ENCODE measurements at places on chromosomes 3 and 15.

- DNase-seq, result no peak
Measured at GRCh38 chr3:54827776-54828175, 100.1 kb downstream of the LRTM1 start.

GRCh38 chr15:62068071-62068809 lies 1.5 kb downstream of the C2CD4A start:
- peak; percentile 4 for DNase-seq

- DNase-seq, result no peak
Measured at GRCh38 chr3:134682196-134682880, 31.5 kb upstream of the KY start.

DNA sequence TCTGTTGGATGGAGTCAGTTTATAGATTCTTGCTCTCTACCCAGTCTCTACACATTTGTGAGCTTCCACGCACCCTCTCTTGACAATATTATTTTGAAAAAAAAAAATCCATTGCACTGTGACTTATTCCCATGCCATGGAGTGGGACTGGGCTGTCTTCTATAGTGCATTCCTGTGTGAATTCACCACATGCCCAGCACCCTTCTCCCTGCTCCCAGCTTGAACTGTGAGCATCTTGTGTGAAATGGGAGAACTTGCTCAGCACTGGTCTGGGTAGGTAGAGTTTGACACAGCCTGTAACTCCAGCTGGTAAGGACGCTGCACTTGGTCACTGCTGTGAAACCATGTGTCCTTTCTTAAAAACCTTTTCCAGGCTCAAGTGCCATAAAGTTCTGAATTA lies 91.9 kb downstream of the ARNT2 start:
- DNase-seq, result no peak

DNA sequence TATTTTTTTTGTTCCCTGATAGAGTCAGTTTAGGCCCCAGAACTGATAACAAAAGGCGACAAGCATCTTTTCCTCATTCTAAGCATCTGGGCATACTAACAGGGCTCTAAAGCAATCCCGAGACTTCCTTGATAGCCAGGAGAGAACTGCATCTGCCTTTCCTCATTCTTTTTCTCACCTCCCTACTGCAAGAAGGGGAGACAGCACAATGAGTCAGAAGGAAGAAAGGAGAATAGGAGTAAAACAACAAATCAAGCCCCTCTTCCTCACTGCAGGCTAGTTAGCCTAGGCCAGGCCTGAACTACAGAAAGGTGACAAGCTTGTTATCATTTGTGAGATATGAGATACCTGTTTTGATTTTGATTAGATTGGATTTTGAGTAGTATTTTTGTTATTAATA lies 97.9 kb downstream of the NAALADL2 start:
- DNase-seq, result no peak

DNA sequence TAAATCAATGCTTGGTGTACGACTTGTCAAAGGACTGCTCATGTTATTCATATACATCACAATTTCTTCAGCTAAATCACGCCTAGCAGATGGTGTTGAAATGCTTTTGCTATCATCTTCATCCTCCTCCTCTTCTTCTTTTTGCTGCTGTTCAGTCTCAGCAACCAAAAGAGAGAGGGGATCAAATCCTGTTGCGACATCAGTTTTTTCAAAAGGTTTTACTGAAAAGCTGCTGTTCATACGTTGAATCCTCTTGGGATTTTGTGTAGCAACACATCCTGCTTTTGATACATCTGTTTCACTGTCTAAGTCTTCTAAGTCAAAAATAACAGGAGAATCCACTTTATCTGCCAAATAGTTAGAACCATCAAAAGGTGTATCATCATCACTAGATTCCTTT lies 69.0 kb downstream of the SLC24A1 start:
- DNase-seq, result no peak
